ENCODE measurements at places on chromosomes 5 and 9.
A peak's percentile ranks its signal among the peaks of the same experiment; 100 is the strongest.

DNA sequence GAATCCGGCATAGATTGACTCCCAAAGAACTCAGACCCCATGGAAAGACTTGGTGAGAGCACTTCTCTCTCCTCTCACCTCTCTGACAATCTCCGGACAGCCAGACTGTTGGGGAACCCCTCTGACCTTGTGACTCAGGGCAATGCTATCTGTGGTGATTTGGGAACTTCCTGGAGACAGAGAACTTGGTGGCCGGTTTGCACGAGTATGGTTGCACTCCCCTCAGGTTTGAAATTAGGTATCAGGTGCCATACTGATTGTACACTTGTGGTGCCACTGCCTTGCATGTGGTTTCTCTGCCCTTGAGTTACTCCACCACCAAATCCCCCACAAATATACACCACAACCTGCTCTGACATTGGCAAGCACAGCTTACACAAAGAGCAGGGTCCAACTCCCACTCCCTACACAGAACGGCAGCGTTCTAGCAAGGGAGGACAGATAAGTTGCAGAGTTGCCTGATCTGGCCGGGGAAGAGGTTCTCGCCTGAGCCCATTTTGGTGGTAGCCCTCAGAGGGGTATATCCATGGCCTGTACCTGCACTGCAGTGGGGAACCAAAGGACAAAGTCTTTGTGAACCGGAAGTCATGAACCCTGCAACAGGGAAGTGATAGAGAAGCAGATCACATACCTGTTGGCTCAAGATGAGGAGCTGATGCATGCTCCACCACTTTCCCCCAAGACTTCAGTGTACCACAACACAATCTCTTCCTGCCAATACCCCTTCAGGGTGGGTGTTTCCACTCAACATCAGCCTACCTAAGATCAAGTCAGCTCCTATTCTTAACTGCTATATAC is 255.1 kb downstream of the MCTP1 start:
- DNase-seq = no peak

DNA sequence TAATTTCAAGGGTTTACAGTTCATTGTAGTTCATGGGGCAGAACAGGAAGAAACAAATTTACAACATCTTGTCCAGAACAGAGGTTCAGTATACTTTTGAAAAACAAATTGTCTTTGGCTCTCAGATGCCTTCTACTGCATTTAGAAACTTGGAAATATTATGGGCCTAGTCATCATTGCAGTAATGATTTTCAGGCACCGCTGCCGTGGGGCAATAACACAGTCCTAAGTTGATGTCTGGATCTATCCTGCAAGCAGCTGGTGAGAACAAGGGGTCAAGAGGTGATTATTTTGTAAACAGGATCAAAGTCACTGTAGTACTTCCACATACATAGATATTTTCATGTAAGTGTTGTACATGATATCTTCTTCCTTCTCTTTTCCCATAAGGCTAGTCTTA is 82.5 kb upstream of the CAST start:
- no peak for DNase-seq

GRCh38 chr5:71703941-71704340 is 15.1 kb upstream of the CARTPT start:
- no peak for DNase-seq

DNA sequence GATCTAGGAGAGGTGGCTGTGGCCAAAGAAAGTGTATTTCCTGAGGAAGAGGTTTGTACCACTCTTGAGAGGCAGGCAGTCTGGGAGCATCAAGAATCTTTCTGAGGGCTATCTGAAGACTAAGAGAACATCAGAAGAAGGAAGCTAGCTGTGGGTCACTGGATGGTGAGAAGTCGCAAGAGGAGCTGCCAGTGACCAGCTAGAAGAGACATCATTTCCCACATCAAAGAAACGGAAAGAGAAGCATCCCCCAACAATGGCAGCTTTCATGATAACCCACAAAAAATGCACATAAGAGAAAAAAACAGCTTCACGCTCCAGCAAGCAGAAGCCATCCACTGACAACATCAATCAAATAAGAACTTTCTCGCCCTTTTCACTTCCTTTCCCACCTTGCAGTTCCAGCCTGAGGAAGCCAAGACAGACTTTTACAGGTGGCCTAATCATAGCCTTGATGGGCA is 25.0 kb upstream of the CEP78 start:
- peak; percentile 48 for DNase-seq

DNA sequence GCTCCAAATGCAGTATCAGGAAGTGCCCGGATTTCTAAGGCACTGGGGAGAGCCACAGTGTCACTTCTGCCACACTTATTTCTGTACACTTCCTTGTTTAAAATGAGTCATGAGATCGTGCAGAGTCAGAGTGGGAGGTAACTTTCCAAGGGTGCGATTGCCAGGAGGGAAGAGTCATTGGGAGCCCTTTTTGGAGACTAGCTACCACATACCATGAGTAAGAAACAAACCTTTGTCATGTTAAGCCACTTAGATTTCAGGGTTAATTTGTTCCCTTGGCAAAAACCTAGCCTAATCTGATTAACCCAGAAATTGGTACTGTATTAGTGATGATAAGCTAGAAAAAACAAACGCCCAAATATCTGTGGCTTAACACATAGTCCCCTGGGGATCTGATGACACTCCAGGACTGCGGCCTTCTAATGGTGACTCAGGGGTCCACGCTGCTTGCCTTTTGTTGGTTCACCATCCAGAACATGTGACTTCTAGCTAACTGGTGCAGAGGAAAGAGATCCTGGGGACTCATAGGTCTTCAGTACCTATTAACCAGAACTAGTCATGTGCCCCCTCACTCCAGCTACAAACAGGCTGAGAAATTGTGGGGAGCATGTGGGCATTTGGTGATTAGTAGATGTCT is 48.6 kb upstream of the TLE1 start:
- no peak for DNase-seq

DNA sequence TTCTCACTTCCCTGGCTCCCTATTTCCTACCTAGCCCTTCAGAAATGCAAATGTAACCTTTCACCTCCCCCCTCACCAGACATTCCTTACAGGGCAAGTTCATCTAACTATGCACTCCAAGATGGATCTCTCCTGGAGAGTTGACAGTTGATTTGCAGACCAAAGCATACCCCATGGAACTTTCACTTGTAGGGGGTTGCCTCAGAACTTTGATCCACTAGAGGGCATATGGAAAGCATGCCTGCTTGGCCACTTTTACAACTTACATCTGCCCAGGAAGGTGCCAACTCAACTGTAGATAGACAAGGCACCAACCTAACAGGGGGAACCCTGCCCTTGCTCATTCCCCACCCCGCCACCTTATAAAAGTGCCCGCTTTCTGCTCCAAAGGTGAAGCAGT is 187.8 kb downstream of the NXNL2 start:
- no peak for DNase-seq

DNA sequence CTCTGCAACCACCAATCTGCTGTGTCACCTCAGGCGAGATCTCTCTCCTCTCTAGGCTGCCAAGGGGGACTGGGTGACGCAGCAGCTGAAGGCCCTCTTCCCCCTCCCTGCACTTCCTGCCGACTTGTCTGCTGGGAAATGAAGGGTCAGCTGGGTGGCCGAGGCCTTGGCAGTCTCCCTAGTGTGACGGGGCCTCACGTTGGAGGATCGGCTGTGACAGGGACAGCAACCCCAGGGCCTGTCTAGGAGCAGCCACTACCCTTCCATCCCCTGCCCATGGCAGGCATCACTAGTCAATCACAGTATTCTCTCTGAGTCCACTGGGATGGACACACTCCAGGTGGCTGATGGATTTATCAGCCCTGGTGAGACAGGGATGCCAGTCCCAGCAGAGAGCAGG is 107.3 kb upstream of the SARDH start:
- DNase-seq = no peak

- no peak for DNase-seq
These were observed 122.4 kb downstream of the LRRC70 start for GRCh38 chr5:62701036-62701435.

- peak; percentile 62 for DNase-seq
These were observed 28.6 kb downstream of the CSF2 start for GRCh38 chr5:132102101-132102701.

DNA sequence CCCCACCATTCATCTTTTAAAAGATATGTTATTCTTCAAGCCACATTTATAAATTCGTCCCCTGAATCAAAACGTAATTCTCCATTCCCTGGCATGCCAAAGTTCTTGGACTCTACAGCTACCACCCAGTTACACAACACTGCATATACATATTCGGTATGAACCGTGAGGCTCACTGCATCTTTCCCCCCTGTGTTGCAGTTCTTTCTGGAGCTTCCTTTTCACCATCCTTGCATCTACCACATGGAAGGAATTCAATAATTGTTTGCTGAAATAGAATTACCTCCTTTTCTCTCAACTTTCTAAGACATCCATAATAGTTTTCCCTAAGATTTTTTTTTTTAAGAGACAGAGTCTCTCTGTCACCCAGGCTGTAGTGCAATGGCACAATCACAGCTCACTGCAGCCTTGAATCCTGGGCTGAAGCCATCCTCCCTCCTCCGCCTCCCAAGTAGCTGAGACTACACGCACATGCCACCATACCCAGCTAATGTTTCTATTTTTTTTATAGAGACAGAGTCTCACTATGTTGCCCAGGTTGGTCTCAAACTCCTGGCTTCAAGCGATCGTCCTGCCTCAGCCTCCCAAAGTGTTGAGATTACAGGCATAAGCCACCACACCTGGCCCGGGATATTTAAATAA is 3.3 kb downstream of the LPAR1 start:
- DNase-seq = no peak

GRCh38 chr5:179839328-179840256 is 18.9 kb downstream of the SQSTM1 start:
- peak; percentile 32 for DNase-seq

GRCh38 chr9:68913054-68913453 is 100.9 kb downstream of the PRKACG start:
- no peak for DNase-seq

- DNase-seq = no peak
These were observed 133.7 kb upstream of the IQGAP2 start for GRCh38 chr5:76269259-76269931.

DNA sequence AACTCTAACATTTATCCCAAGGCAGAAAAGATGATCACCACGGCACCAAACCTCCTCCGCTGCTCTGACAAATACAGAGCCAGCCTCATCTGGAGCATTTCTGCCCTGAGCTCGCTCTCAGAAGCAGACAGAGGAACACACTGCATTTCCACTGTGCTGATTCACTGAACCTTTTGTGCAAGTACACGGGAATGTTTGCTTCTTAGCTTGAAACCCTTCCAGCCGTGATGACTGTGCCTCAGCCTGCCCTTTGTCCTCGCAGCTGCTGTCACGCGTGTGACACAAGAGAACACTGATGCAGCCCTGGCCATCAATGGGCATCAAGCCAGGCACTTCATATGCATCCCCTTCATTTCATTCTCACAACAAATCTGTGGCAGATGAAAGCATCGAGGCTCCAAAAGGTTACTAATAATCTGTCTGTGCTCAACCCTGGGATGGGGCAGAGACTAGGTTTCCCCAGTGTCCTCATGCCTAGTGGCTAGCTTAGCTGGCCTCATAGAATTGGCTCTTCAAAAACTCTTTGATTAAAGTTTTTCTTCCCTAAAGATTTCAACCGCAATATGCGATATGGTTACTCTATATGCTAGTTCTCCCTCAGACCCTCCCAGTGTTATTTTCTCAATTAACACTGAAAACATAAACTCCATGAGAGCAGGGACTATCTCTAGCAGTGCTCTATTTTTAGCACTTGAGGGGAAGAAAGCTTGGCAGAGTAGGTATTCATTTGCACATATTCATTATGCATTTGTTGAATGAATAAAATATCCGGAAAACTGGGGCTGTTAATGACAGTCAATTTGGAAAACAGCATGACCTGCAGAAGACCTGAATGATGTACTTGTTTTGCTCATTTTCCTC is 7.3 kb downstream of the CDC14B start:
- DNase-seq = no peak

DNA sequence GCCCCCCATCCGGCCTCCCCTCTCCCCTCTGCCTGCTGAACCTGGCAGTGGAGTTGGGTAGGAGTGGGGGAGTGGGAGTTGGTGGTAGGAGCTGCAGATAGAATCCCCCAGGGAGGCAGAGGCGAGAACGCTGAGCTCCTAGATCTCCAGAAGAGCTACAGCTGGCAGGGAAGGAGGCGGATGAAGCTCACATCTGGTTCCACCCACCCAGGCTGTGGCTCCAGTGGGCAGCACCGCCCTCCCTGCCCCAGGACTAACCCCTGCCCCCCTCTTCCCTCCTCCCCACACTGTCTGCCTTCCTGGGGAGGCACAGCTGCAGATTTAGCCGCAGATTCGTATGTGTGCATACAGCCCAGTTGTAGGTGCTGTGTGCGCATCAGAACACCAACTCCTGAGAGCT is 34.2 kb downstream of the C9orf50 start:
- DNase-seq = peak; percentile 44

DNA sequence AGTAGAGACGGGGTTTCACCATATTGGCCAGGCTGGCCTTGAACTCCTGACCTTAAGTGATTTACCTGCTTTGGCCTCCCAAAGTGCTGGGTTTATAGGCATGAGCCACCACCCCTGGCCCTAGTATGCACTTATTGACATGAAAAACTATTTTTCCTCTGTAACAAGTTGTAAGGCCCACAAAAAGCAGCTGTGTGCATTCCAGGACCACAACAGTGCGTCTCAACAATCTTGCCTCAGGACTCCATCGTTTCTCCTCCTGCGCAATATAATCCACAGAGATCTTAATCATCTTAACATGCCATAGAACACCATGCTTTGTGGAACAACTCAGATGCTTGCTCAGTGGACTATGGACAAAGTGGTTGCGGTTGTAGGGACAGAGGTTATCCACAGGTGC is 10.2 kb downstream of the OR2V1 start:
- no peak for DNase-seq

- no peak for DNase-seq
These were observed 677.1 kb upstream of the CHD1 start for GRCh38 chr5:99605904-99606303.

GRCh38 chr9:136602193-136602885 is 56.5 kb upstream of the NOTCH1 start:
- DNase-seq = no peak

- no peak for DNase-seq
These were observed 242.1 kb upstream of the IRX1 start for GRCh38 chr5:3353561-3353960.

- DNase-seq = no peak
These were observed 22.1 kb upstream of the SLC25A51 start for GRCh38 chr9:37925786-37926736.

- no peak for DNase-seq
These were observed 87.5 kb downstream of the TRIM32 start for GRCh38 chr9:116774421-116775180.

DNA sequence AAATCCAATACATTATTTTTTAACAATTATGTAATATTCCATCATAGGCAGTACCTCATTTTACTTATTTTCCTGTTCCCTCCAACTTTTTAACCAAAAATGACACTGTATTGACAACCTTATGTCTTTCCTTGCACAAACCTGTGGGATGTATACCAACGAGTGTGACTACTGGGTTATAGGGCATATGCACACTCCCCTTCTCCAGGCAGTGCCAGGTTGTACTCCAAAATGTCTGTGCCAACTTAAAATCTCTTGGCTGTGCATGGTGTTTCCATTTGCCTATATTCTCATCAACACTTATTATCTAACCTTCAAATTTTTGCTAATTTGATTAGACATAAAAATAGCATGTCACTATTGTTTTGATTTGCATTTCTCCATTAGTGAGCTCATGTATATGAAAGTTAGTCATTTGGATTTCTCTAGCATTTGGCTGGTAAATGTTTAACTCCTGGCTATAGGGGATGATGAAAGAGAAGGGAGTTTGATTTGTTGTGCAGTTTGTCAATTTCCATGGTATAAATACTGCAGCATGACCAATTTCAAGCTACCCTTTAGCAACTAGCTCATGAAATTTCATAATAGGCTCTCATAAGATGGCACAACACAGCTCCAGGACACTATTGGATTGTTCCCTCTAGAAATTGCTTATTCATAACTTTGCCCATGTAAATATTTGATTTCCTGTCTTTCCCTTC is 129.9 kb downstream of the BAAT start:
- no peak for DNase-seq
